ENCODE measurements at places on chromosomes 7 and 10. TPM values are rescaled to one million over a fixed set of nuclear protein-coding genes. Genes with fewer than 3 reads are reported as not detected.

DNA sequence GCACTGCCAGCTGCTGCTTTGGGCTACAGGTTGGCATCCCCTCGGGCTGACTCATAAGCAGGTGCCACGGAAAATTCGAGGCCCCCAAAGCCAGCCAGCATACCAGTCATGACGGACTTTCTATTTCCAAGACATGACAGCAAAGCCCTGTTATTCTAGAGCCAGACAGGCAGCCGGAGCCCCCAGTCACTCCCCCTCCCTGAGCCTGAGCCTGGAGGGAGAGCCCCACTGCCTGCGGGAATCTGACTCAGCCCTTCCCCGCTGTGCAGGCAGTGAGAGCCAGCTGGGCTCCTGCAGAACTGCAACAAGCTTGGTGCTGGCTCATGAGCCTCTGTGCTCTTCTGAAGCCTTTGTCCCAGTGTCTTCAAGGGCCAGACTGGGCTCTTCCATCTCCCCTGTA, 15.8 kb downstream of the BTBD16 start:
- DNase-seq: peak; percentile 71

- DNase-seq: no peak
Measured at GRCh38 chr10:80532571-80532970, 5.1 kb upstream of the SH2D4B start.

GRCh38 chr7:18475488-18475887, 20.1 kb upstream of the HDAC9 start:
- no peak for DNase-seq

DNA sequence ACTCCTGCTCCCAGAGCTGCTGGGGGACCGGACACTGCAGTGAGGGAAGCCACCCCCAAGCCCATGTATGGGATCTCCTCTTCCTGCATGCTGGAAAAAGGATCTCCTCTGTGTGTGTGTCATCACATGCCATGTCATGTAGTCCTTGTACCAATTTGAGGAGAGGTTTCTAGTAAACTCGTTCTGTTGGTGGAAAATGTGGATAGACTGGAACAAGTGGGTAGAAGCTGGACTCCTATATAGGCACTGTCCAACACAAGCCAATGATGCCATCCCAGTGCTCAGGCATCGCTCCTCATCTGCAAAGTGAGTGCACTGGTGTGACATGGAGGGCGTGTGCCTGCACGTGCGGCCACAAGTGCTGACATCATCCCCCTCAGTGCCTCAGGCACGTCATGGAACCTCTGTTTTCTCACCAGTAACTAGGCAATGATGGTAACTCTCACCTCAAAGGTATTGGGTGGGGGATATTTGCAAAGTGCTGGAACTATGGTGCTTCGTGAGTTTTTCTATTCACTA, 19.3 kb downstream of the MYO1G start:
- peak; percentile 74 for DNase-seq

- no peak for DNase-seq
Measured at GRCh38 chr10:84005403-84005802, 133.9 kb upstream of the GHITM start.

DNA sequence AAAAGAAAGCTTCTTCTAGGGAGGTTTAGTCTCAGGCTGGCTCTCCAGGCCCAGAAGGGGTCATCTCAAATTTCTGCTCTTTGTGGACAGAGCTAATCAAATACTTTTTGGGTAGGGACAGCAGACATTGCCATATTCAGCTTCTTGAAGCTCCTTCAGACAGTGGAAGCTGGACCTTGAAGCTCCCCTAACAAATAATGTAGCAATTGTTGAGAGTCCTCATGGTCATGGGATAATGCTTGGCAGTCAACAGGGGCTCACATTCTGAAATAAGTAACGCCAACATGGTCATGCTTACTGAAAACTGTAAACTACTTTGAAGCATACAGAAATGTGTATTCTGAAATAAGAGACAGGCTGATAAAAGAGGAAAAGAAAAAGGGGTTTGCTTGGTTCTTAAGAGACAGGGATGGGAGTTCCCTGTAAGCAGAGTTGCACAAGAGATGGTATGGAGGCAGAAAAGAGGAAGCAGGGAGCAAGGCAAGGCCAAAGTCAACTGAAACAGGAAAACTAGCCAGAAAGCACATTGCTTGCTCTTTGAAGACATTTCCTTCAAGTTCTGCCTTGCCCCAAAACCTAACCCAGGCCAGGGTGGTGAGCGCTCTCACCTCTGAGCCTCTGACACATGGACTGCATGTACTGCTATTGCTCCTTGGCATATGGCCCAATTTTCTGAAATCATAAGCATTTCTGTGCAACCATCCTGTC, 53.1 kb upstream of the KMT2E start:
- DNase-seq: no peak

DNA sequence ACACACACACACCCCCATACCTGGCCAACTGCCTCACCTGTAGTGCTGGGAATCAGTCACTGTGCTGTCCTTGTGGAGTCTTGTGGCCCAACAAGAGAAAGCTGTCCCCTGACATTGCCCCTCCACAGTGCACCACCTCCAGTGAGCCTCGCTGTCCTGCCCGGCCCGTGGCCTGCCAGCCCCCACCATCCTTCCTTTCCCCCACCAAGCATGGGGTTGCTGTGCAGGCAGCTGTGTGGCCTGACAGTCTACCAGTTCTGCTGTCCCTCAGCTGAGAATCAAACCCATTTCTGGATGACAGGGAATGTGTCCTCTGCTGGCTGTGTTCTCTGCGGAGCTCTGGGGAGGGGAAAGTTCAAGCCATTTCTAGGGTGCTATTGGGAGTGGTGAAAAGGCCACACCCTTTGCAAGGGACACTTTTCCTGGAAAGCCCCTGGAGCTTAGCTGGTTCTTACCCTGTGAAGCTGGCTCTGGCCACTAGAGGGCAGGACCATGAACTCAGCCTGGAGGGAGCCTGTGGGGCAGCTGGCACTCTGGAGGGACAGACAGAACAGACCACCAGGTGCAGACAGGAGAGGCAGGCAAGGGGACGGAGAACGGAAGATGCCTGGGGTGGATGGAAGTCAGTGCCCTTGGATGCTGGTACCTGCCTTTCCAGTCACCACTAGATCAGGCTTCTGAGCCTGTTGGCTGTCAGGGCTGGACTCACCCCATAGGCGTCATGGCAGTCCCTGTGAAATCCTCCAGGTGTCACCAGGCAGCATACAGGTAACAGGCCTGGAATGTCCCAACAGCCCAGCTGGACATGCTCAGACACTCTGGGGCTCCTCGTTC, 10.5 kb upstream of the MTPAP start:
- peak; percentile 37 for DNase-seq

DNA sequence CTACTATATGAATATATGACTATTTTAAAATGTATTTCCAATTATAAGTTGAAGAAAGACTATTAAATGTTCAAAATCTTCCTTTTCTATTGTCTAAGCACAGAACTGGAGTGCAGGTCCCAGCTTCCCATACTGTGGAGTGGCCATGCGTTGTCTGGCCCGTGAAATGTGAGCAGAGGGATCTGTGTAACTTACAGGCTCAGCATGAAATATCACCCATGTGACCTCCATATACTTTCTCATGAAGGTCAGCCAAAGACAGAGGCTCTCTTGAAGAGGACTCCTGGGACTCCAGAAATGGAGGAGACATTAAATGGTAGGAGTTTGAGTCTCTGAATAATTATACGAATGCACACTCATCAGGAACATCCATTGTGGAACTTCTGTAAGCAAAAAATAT, 92.4 kb upstream of the CAV2 start:
- DNase-seq: no peak

The HOXA13 gene
- 0.35 TPM for total RNA-seq

GRCh38 chr7:32659853-32660252, 164.6 kb downstream of the AVL9 start:
- DNase-seq: no peak

DNA sequence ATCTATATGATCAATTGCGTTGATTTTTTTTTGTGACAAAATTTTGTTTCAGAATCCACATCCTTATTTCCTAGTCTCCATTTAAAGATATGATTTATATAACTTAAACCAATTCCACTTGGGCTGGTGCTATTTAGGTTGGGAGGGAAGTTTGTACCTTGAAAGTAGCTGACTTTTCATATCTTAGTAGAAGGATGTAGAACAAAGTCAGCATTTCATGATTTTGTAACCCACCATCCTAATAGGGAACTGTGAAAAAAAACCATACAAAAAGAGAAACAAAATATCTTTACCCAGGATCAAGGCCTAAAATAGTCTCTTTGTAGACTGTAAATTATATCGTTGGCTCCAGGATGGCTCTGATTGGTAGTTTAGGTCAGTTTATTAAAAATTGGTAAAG, 8.3 kb downstream of the HECTD2 start:
- DNase-seq: no peak

DNA sequence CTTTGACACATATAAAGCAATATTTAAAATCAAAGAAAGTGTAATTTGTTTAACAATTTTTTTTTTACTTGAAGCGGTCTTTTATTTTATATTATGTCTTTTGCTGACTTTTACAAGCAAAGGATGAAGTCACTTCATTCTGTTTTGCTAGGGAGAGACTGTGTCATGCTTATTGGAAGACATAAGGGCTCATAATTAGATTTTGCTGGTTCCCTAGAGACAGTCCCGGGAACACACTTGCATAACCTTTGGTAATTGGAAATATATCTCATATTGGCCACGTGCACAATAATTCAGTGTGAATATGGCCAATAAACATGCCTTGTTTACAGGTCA, 448 bp upstream of the NET1 start:
- DNase-seq: no peak

The SPDYE5 gene
- total RNA-seq: not detected

The GNGT1 gene
- not detected for total RNA-seq

DNA sequence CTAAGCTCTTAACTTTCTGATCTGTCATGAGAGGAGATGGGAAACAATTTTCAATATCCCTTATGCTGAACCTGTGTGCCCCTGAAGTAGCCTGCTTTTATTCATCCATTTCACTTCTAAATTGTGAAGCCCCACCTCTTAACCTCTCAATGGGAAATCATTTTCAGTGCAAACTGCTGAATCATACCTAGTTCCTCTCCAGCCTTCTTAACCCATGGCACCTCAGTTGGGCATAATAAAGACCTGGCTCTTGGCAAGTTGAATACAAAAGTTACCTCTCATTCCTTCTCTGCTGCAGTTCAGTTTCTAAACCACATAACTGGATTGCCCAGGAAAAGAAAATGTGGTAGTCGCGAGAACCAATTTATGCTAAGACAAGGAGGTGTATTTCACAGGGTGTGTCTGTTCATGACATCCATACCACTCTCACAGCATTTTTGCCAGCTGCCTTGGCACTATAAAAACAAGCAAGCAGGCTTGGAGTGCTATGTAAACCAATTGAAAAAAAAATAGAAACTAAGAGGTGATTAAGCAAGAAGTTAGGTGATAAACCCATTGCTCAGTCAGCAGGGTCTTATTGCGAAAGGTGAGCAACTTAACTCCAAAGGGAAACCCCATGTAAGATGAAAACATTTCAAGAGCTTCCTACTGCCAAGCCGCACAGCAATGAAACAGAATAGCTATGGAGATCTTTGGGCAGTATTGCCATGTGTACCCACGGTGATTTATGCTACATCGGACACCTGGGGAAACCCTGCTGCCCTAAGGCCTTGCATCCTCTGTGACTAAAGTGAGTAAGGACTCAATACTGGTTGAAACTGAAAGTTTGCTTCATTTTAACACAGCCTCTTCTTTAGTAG, 57.0 kb upstream of the DKK1 start:
- DNase-seq: peak; percentile 90

The ZFAND2A gene
- total RNA-seq: 65.1 TPM

The FAM221A gene
- total RNA-seq: 2.4 TPM

DNA sequence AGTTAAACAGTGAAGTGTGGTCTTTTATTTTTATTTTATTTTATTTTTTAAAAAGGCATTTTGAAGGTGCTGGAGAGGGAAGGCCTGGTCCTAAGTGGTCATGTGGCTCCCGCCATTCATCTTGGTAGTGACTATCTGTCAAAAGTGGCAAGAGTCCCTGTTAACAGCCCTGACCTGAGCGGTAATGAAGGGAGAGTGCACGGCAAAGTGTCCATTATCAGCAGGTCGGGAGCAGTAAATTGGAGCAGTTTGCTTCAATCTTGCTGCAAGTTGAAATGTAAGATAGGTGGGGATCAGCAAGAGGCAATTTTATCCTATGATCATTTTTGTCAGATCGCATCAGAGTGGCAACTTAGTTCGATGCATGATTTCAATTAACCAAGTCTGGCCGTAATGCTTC, 227.4 kb upstream of the SP4 start:
- no peak for DNase-seq

DNA sequence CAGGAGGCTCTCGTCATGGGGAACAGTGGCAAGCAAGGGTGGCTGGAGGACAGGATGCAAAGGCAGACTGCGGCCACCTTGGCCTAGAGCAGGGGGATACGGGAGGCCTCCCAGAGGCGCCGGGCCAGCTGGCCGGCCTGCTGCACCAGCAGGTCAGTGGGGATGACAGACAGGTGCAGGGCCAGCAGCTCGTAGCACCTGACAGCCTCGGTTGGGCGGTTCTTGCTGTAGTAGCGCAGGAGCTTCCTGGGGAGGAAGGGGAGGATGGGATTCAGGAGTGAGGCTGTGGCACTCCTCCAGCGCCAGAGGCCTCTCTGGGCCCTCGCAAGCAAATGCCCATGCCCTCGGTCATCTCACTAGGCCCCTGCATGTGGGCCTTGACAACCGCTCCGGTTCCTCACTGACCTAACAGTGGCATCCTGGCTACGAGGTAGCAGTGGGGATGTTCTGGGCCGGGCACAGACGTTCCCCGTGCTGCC, 2.5 kb upstream of the PYROXD2 start:
- no peak for DNase-seq

DNA sequence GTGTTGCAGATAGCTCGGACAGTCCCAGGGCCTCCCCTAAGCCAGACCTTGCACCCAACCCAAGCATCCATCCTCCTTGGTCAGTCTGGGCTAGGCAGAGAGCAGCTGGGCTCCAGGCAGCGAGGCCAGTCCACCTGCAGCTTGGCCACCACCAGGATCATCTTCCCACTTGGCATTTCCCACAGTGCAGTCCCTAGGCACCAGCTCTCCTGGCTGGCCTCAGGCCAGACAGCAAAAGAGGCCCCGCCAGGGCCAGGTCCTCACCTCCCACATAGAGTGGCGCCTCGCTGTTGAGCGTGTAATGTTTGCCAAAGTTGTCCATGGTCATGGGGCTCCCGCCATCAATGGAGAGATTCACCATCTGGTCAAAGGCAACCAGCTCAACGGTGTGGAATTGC, 171.7 kb downstream of the LCOR start:
- DNase-seq: no peak

DNA sequence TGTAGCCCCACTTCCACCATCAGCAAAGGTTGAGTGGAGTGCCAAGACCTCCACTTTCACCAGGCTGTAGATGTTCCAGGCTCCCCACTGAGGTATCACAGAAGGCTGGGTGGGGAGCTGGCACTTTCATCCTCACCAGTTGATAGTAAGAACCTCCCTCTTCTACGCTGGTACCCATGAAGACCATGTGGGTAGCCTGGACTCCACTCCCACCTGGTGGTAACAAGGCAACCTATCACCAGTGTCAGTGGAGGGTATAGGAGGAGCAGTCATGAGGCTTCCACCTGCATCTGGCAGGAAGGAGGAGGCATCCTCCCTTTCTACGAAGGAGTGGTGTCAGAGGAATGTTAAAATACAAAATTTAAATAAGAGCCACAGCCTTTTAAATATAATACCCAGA, 4.4 kb downstream of the SMIM30 start:
- no peak for DNase-seq

GRCh38 chr7:142851919-142852318, 3.0 kb upstream of the EPHB6 start:
- DNase-seq: no peak

GRCh38 chr10:67926951-67927350, 42.5 kb downstream of the SIRT1 start:
- no peak for DNase-seq
